ENCODE measurements at places on chromosomes 16 and 17.

DNA sequence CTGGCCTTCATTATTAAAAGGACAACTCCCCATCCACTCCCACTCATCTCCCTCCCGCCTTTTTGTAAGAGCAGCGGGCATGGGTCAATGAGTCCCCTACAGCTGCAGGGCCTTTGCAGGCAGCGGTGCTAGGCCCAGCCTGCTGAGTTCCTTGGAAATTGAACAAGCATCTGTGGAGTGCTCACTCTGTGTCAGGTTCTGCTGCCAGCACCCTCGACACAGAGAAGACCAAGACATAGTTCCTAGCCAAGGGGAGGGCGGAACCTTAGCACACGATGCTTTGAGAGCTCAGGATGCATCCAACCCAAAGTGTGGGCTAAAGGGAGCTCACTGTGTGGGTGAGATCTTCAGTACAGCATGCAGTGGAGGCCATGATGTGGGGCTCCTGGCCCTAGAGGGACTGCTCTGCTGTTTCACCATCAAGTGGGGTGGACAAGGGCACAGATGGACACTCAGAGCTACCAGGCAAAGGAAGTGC, 27.6 kb downstream of the RMI2 start:
- DNase-seq: no peak

DNA sequence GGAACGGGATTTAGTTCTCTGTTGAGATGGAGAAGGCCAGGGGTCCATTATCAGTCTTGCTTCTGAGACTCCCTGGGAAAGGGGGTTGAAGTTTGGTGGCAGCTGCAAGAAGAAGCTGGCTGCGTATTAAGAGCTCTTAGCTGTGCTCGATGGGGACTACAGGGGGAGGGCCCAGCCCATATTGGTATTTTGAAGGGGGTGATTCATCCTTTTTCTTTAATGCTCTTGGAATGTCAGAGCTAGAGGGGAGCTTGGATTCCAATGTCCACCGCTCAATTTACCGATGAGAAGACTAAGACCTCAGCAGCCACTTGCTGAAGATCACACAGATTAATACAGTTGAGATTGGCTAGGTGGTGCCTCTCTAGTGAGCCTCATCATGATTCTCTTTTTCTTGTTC, 5.0 kb downstream of the NOG start:
- DNase-seq: no peak

GRCh38 chr17:67517325-67517724, 140.2 kb downstream of the PITPNC1 start:
- DNase-seq: no peak

DNA sequence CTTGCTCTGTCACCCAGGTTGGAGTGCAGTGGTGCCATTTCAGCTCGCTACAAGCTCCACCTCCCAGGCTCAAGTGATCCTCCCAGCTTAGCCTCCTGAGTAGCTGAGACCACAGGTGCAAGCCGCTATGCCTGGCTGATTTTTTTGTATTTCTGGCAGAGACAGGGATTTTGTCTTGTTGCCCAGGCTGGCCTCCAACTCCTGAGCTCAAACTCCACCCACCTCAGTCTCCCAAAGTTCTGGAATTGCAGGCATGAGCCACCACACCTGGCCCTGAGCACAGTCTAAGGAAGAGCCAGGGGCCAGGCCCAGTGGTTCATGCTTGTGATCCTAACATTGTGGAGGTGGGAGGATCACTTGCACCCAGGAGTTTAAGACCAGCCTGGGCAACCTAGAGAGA, 21.8 kb upstream of the BCO1 start:
- DNase-seq: no peak

DNA sequence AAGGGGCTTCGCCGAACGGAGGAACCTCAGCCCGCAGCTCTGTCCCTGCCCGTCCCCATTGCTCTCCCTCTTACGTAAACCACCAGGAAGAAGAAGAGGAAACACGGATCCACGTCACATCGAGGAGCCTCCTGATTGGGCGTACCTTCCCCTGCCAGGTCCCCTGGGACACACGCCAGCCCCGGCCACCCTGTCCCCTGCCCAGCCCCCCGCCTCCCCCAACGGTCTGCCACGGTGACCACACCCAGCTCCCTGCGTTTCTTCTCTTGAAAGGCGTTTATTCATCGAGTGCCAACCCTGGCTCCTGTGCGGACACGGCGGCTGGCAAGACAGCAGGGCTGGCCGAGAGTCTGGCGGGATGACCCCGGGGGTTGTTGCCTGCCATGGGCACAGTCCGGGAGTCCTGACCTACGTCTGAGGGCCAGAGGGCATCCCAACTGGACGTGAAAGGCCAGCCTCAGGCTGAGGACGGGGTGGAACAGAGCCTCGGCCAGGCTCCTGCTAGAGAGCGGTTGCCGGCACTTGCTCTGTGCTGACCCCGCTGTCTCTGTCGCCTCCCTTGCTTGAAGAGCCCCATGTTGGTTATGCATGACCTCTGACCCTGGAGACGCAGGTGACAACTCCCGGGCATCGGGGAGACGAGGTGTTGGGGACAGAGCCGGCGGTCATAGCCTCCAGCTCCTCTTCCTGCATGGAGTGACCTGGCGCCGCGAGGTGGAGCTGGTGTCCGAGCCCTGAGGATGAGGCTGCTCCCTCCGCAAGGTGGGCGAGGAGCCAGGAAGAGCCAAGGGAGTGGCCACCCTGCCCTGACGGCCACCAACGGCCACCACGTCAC, 40.5 kb upstream of the ACSF3 start:
- DNase-seq: peak; percentile 8

GRCh38 chr17:492022-492413, 139.4 kb upstream of the RPH3AL start:
- no peak for DNase-seq

DNA sequence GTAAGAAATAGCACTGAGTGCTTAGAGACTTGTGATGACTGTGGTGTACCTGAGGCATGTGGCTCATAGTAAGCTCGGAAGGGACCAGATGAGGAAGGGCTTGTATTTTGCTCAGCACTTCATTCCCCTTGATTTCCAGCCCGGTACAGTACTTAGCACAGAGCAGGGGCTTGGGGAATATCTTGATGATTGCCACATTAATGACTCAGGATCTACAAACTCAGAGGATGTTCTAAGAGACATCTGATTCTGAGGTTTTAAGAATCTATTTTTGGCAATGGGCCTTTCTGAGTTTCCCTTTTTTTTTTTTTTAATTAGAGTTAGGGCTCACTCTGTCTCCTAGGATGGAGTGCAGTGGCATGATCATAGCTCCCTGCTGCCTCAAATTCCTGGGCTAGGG, 9.1 kb downstream of the ASPHD1 start:
- no peak for DNase-seq

DNA sequence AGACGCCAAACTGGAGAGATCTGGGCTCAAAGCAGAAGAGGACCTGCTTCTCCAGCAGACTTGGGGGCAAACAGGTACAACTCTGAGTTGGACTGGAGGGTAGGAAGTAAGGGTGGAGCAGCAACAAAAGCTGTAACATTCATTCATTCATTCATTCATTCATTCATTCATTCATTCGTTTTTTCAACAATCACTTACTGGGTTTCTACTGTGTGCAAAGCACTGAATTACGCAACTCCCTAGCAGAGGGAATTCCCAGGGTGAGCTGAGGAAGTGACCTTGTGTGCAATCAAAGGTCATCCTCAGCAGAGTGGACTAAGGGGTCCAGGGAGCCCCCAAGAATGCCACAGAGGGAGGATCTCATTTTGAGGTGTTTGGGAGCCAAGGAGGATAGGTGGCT, 231.1 kb upstream of the SDK2 start:
- DNase-seq: no peak

DNA sequence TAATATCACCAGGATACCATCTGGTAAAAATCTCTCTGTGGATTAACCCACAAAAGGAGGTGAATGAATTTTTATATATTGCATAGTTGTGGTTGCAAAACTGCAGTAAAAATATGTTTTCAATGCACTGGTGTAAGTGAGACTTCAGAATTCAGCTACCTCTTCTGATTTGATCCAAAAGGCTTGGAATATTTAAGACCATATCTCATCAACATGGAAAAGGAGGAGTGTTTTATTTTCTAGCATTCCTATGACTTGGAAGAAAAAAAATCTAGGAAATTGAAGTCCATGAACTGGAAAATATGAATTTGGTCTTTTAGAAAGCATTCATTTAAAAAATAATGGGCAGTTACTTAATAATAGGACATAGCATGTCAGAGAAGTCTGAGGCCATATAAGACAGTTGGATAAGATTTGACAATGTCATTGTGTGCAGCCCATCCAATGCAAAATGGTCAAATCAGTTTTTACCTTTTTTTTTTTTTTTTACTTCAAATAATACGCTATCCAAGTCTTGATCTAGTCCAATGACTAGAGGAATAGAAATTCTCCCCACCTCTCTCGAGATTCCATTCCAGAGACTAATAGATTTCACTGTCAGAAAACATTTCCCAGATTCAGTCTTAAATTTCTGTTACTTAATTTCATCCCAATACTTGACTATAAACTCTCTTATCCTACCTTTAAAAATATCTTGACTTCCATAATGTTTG, 364.9 kb upstream of the PMFBP1 start:
- no peak for DNase-seq

DNA sequence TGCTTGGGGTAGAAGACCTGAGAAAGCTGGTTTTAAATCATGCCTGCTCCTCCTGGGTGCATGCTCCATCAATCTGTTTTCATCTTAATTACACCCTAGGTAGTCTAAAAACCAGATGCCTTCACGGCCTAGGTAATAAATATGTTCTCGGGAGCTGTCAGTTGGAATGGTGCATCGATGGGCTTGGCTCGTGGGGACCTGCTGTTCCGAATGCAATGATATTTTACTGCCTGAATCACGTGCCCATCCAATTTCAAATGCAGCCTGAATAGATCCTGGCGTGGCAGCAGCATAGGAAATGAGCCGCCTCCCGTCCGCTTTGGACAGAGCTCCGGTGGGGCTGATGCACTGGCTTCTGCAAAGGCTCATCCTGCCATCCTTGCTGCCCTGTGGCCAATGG, 18.8 kb upstream of the FAAP100 start:
- no peak for DNase-seq

- DNase-seq: no peak
Measured at GRCh38 chr17:67520916-67521774, 144.1 kb downstream of the PITPNC1 start.

GRCh38 chr17:82006468-82007227, 16.0 kb downstream of the CENPX start:
- no peak for DNase-seq

- no peak for DNase-seq
Measured at GRCh38 chr16:63890081-63890480, 1231.8 kb downstream of the CDH11 start.

DNA sequence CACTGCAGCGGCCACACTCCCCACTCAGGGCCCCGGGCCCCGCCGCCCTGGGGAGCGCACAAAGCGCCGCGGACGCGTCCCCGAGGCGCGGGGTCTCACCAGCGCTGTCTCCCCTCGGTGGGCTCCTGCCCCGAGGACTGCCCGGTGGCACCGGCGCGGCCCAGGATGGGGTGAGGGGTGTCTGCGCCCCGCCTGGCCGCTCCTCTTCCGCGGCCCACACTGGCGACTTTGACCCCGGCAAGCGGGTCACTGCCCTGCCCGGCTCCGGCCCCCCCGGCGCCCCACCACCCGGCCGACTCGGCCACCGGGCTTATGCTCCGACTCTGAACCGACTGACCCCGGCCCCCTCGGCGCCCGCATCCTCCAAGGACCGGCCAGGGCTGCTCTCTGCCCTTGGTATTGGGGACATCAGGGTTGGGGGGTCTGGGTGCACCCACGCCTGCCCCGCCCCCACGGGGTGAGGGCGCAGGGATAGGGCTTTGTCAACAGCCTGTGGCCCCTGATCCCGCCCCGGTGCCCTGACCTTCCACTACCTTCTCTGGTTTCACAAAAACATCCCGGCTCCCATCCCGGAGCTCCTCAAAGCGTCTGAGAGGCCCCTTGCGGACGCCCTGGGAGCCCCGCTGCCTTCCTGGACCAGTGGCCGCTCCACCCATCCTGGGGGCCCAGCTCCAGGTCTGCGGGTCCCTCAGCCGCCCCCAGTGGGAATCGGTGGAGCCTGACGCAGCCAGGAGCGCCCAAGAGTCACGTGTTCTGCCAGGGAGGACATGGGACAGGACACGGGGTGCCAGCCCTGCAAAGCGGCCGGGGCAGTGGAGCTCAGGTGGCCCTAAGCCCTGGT, 829 bp downstream of the GCGR start:
- no peak for DNase-seq

DNA sequence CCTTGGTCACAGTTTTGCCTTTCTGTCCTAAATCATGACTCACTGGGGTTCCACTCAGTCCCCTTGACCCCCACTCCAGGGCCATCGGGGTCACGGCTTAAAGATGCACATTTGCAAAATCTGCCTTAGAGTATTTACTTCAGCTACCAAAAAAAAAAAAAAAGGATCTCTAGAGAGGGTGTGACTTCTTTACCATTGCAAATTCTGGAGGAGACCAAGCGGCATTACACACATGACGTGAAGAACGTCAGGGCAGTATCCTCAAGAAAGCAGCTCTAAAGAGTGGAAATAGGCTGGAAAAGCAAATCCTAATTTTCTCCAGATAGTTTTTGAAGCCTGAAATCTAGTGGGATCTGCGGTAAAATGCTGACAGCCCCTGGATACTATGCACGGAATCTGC, 25.6 kb downstream of the SLC6A4 start:
- no peak for DNase-seq

GRCh38 chr16:97822-98221, 19.8 kb downstream of the MPG start:
- no peak for DNase-seq

DNA sequence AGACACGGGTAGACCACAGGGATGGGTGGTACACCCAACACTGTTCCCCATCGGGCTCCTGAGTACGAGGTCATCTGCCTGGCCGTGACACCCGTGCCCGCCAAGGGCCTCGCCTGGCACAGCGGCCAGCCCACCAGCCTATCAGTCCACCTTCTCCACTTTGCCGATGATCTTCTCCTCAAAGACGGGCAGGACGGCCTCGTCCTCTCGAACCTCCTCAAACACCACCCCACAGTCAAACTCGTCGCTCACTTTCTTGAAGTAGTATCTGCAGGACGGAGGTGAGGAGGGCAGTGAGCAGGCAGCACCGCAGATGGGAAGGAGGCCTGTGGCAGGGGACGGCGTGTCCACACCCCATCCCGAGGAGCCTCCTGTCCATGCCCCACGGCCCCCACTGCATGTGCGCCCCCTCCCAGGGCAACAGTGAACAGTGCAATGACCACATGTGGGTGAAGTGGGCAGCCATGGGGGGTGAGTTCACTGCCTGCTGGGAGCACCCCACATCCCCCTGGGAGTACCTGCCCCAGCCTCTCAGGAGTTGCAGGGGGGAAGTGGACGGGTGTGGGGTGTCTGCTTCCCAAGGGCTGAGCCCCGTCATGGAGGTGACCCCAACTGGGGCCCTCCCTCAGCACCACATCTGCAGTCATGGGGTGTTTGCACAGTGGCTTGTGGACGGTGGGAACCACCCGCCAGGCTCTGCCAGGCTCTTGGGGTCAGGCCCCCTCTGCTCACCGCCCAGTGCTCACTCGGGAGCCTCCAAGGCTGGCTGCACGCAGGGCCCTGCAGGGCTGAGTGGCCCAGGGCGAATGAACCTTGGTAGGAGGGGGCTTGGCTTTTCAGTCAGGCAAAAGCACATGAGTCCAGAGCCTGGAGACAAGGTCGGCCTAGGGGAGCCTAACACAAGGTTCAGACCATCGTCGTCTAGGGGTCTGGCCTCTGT, 5.3 kb downstream of the PDIA2 start:
- DNase-seq: no peak
